ENCODE measurements at places on chromosomes 5 and 9.
A peak's percentile ranks its signal among the peaks of the same experiment; 100 is the strongest.

GRCh38 chr5:170631466-170632195 is 127.8 kb downstream of the KCNIP1 start:
- DNase-seq: peak; percentile 8

- no peak for DNase-seq
Measured at GRCh38 chr5:115379622-115380344, 83.3 kb upstream of the CCDC112 start.

DNA sequence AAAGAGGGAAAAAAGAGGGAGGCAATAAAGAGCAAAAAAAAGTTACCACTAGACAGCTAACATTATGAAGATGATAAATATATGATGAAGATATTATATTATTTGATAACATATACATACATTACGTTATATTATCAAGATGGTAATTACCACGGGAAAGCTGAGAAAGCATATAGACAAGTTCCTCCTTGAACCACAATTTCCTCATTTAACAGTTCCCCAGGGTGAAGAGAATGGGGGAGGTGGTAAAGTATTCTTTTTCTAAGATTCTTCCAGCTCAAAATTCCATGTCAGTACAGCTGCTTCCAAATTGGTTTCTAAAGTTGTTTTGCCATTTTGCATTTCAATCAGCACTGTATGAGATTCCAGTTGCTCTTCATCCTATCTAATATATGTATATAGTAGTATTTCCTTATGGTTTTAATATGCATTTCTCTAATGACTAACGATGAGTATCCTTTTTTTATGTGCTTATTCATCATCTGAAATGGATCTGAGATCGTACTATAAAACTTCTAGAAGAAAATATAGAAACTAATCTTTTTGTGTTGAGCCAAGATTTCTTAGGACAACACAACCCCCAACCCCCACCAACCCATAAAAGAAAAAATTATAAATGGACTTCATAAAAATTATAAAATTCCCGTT is 49.5 kb upstream of the C9orf72 start:
- DNase-seq: peak; percentile 4

GRCh38 chr5:127563136-127563535 is 45.7 kb downstream of the PRRC1 start:
- no peak for DNase-seq

- DNase-seq: no peak
Measured at GRCh38 chr9:101513351-101513750, 20.3 kb upstream of the RNF20 start.

- DNase-seq: no peak
Measured at GRCh38 chr5:20486826-20487225, 498.8 kb upstream of the CDH18 start.

DNA sequence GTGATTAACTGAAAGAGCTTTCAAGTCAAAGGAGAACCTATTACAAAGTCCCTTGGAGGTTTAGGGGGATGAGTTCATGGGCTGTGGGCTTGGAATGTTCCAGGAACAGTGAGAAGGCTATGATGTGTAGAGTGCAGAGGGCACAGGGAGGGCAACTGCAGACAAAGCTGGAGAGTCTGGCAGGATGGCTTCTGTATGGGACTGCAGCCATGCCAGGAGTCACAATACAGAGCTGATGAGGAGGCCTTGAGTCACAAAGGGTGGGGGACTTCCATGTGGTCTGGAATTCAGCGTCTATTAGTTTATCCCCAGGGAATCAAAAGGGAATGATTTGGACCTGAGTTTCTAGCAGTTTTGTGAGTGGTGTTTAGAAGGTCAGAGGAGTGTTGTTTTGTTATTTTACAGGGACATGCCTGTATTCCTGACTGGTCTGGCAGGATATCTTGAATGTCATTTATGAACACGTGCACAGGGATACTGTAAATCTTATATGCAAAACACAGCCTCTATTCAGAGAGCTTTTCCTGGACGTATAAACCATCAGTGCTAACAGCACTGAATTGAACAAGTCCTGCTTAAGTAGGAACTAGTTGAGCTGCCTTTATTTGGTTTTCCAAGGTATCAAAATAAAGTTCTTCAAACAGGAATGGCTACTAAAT is 14.3 kb upstream of the TEK start:
- DNase-seq: peak; percentile 67

- peak; percentile 95 for DNase-seq
Measured at GRCh38 chr5:169742771-169743296, 105.8 kb downstream of the DOCK2 start.

GRCh38 chr5:19795218-19795617 is 192.8 kb downstream of the CDH18 start:
- DNase-seq: peak; percentile 16

GRCh38 chr9:131096269-131097125 is at the start of gene AIF1L:
AIF1L (plus strand) TSS chr9:131096531; CDS start chr9:131096630, 99 bp downstream.
- DNase-seq: no peak

GRCh38 chr5:155699385-155699784 is 627.6 kb upstream of the SGCD start:
- DNase-seq: no peak

GRCh38 chr5:153752890-153753289 is 262.4 kb downstream of the GRIA1 start:
- peak; percentile 66 for DNase-seq

- no peak for DNase-seq
Measured at GRCh38 chr9:131810351-131811170, 70.7 kb upstream of the RAPGEF1 start.

- DNase-seq: no peak
Measured at GRCh38 chr9:127078988-127079387, 43.4 kb downstream of the ANGPTL2 start.

- DNase-seq: no peak
Measured at GRCh38 chr9:90310521-90310876, 332.1 kb downstream of the DIRAS2 start.

DNA sequence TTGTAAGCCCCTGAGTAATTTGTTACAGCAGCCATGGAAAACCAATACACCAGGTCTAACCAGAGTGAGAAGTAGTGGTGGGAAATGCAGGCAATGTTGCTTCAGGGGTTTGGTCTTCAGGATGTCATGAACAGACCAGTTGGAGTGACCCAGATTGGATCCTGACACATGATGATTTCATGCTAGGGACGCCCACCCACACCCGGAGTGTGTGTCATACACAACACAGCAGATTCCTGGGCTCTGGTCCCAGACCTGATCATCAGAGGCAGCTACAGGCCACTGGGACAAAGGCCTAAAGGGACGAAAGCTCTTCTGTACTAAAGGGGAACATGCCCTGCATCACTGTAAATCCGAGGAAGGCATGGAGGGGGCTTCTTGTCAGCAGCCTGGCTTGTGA is 194.2 kb downstream of the NSG2 start:
- peak; percentile 10 for DNase-seq

DNA sequence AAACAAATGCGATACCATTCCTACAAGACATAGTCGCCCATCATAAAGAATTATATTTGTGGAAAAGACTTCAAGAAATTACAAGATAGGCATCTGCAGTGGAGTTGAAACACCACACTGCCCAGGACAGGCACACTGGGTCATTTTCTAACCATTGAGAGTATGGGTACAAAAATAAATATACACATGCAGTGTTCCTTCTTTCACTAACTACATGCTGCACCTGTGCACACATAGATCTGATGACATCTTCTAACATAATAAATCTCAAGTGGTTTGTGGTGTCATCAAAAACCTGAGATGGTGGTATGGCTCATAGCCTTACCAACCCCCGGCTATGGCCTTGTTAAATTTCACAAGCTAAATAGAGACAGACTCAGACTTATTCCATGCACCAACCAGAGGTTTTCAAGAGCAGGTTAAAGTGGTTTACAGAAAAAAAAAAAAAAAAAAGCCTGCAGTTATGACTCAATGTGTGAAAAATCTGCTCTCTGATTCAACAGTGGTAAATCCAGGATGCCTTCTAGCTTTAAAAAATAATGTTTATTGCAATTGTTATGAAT is 12.4 kb upstream of the NFIB start:
- DNase-seq: peak; percentile 61

DNA sequence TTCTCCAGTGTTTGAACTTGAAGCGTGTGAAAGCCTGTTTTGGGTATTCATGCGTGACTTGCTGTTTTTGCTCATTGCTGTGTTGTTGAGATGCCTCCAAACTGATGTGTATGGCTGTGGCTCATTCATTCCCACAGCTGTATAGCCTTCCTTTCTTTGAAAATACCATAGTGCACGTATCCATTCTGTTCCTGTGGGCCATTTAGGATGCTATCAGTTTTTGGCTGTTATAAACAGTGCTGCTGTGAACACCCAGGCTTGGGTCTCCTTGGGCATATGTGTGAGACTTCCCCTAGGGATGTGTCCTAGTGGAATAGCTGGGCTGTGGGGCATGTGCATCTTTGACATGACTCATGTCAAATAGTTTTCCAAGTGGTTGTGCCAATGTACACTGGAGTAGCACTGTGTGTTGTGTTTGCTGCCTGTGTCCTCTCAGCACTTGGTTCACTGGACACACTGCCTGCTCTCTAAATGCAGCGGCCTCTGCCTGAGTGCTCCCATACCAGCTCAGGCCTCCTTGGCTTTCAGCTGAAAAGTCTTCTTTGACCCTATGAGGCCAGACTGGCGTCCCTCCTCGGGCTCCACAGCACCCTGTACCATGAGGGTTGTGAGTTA is 102.6 kb upstream of the TBC1D2 start:
- DNase-seq: peak; percentile 34

DNA sequence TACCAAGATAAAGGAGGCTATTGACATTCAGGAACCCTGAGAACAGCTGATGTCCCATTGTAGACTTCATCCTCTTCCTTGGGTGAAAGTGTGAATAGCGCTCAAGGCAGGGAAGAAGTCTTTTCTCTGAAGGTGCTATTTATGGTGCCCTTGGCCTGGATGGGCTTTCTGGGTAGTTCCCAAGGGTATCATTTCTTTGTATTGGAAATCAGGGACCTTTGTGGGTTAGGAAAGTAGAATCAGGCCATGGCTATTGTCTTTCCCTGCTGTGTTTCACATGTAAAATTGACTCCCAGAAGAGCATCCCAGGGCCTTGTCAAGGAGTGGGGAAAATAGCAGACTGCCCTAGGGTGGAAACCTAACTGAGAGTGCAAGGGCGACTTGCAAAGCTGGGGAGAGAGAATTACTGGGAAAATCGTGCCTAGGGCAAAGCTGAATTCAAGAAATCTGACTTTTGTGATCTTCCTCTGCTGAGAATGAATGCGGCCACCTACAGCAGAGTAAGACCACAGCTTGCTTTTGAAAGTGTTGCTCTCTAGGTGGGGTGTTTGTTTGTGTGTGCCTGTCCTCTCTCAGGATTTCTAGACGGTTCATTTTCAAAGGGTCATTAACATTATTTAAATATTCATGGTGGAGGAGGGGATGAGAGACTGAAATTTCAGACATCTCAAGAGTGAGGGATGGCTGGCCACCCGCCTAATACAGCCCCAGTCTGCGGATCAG is 160.6 kb downstream of the C9orf152 start:
- no peak for DNase-seq

GRCh38 chr5:139422307-139422893 is 16.9 kb downstream of the DNAJC18 start:
- DNase-seq: peak; percentile 70

DNA sequence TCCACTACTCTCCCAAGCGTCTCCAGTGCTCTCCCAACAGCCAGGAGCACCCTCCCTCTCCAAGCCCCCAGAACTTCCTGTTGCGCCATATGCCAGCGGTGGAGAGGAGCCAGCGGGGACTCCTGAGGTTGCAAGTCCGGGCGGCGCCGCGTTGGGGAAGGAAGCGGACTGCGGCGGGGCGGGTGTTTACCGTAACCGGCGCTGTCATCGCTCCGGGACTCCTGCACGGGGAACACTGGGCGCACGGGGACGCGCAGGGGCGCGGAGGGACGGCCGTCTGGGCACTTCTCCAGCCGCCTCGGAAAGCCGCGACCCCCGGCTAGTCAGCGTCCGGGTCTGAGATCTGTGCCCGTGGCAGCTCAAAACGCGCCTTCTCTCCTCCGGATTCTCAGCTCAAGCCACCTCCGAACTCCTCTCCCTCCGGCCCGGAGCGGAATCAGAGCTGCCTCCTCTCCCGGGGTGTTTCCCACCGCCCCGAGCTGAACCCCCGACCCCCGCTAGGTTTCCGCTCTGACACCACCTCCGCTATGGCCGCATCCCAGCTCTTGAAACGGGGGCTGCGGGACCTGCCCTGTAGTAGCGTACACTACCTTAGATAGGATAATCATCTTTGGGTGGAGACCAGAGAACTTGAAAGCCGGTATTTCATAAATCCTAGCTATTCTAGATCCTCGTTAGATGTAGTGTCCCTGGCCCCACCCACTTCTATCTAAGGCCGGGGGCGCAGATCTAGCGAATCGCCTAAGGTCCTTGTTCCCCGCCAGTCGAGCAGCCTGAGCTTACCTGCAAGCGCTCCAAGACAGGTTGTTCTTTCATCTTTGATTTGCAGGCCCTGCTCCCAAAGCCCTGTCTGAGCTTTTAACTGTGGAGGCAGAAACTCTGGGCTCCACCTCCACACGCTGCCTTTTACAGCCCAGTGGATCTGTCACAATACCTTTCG is at the start of gene TRPM6:
TRPM6 (minus strand) TSS at position 881 of the 940 bp plus-strand sequence; CDS start at position 816, 65 bp downstream.
- peak; percentile 79 for DNase-seq

GRCh38 chr9:134774410-134774809 is 106.2 kb upstream of the FCN2 start:
- DNase-seq: no peak

GRCh38 chr9:97507428-97507984 is 6.0 kb downstream of the TMOD1 start:
- no peak for DNase-seq

GRCh38 chr9:71490810-71491209 is 277.5 kb downstream of the CEMIP2 start:
- no peak for DNase-seq

- no peak for DNase-seq
Measured at GRCh38 chr5:69004127-69004526, 89.7 kb upstream of the SLC30A5 start.

DNA sequence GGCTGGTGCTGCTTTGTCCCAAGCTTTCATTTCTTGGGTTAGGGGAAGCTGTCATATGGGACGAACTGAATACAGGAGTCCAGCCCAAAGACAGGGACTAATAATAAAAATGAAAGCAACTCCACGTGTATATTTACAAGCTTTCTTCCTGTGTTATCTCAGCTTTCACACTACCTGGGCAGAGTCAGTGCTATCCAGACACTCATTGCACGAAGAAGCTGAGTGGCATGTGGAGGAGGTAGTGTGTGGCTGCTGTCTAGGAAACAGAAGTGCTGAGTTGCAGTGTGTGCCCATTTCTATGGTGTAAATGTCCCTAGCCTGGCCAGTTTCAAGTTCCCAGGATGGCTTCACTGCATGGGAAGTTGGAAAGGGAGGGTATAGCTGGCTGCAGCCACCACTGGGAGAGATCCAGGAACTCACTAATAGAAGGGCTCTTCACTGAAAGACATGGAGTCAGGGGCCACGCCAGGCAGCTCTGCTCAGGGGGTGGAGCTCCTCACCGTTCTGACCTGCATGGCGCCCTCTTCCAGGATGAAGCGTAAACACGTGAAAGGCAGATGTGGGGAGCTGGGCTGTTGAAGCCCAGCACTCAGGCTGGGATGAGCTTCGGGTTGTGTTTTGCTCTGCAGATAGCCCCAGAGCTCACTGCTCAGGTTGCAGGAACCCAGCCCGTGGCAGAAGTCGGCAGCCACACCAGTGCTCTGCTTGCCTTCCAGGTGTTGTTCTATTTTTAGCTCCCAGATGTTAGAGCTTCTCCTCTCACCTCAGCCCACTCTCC is 116.9 kb downstream of the IRX2 start:
- no peak for DNase-seq

- DNase-seq: peak; percentile 52
Measured at GRCh38 chr5:55991768-55992486, 2.8 kb downstream of the IL6ST start.
